Smooth muscle cell of trachea (primary cell): ENCODE measurements at places on chromosomes 12 and 14. TPM values are rescaled to one million over a fixed set of nuclear protein-coding genes. Genes with fewer than 3 reads are reported as not detected.

Gene ARL1
- 131 and 210 TPM in 2 replicates for total RNA-seq

Gene RFX4
- not detected in 2 replicates for total RNA-seq

Gene ETV6
- total RNA-seq = 4.2 and 4.5 TPM in 2 replicates

Gene TAS2R14
- 2.3 and 4.1 TPM in 2 replicates for total RNA-seq
